ENCODE measurements at places on chromosomes 13 and 19.
A peak's percentile ranks its signal among the peaks of the same experiment; 100 is the strongest.

DNA sequence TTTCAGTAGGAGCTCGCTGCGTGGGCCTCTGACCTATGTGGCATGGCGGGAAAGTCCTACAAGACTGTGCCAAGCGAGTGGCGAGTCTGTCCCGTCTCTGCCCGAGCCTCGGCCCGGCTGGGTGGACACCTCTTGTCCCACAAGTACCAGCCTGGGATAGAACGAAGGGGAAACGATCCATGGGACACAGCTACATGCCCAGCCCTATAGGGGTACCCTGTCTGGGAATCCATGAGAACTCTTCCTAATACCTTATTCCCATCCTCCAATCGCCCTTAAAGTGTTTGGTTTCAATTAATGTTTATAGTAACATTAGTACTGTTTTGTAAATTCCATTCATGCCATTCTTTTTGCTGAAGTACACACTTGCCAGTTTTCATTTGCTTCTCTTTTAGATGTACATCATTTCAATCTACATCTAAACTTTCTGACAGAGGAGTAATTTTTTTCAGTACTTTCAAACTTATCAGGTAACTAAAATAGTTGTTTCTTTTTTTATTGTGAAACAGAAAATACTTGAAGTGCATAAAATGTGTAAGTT is 667 bp upstream of the ZNF790 start:
- DNase-seq = no peak

DNA sequence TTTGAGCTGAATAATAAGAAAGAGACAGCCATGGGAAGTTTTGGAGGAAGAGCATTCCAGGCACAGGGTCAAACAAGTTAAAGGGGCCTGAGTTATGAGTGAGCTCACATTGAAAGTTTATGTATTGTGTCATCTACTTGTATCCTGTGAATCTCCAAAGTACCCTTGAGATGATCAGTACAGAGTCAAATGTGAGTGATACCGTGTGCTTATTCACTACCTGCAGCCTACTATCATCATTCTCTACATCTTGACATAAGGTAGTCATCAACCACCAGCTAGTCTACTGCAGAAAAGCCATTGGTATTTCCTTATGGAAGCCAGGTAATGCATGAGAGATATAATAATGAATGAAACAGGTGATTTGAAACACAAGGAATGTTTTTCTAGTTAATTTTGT is 3.0 kb upstream of the KCTD12 start:
- no peak for DNase-seq

GRCh38 chr19:1474765-1475351 is 4.2 kb downstream of the C19orf25 start:
- no peak for DNase-seq

DNA sequence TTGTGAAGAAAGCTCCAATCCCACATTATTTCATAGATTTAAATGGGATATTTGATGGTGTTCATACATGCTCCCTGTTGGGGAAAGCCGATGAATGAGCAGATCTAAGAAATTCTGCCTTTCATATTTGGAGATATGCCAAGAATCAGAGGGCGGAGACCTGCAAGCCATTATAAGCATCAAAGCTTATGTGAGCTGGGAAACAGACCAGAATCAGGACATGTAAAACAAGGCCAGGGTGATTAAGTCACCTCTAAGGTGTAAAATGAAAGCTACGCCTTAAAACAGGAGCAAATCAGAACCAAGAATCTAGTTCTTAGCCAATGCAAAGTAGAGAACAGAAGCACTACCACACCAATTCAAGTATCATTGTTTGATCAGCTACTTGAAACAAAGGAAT is 392.4 kb downstream of the DCT start:
- no peak for DNase-seq

GRCh38 chr19:17406046-17406886 is 836 bp upstream of the BST2 start:
- peak; percentile 30 for DNase-seq

GRCh38 chr13:43953370-43953769 is 73.7 kb downstream of the LACC1 start:
- no peak for DNase-seq

- peak; percentile 66 for DNase-seq
Observed at GRCh38 chr19:51439021-51439465, 19.2 kb downstream of the SIGLEC8 start.

DNA sequence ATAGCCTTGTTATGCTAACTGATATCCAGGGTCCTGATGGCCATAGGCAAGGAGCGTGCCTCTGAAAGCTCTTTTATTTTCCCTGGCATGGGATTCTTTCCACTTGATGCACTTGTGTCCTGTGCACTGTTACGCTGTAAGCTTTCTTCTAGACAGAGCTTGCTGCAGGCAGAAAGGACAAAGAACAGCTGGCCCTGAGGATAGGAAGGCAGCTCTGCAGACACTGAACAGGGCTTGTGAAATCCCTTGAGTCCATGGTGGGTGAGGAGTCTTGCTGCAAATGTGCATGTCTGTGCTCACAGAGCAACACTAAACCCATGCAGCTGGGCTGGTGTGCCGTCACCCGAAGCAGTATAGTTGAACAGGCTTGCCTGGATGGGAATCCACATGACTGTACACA is 126.6 kb downstream of the AKAP11 start:
- no peak for DNase-seq

GRCh38 chr13:37529751-37530385 is 68.7 kb downstream of the POSTN start:
- no peak for DNase-seq

DNA sequence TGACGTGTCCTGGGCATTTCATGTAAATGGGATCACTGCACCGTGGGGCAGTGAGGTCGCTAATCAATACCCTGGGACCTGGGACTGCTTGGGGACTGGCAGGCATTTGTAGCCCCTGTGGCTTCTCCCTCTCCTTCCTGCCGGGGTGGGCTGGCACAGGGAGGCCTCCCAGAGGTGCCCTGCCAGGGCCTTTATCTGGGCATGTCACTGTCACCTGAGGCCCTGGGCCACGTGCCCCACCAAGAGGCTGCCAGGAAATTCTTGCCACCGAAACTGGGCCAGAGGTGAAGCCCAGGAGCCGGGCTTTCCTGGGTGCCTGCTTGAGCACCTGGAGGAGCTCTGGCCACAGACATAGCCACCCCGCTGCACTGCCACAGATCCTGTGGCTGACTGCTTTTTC is 1.8 kb upstream of the NMRK2 start:
- DNase-seq = no peak

DNA sequence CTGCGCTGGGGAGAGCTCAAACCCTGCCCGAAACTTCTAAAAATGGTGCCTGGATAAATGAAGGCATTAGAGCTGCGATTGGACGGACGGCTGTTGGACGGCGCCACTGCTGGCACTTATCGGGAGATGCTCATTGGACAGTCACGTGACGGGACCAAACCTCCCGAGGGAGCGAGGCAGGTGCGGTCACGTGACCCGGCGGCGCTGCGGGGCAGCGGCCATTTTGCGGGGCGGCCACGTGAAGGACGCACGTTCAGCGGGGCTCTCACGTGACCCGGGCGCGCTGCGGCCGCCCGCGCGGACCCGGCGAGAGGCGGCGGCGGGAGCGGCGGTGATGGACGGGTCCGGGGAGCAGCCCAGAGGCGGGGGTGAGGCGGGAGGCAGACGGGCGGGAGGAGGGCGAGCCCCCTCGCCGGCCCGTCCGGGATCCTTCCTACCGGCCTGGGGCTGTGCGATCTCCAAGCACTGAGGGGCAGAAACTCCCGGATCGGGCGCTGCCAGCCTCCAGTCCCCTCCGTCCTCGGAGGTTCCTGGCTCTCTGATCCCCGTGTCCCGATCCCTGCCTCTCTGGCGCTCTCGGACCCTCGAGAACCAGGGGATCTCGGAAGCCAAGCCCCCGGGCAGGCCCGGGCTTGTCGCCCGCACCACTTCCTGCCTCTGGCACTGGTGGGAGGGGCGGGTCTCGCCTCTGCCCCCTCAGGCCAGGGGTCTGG is at the start of gene BAX:
Gene BAX (plus strand): TSS at position 281 of the 713 bp plus-strand sequence. CDS start 54 bp downstream, at position 335.
- DNase-seq = peak; percentile 88

DNA sequence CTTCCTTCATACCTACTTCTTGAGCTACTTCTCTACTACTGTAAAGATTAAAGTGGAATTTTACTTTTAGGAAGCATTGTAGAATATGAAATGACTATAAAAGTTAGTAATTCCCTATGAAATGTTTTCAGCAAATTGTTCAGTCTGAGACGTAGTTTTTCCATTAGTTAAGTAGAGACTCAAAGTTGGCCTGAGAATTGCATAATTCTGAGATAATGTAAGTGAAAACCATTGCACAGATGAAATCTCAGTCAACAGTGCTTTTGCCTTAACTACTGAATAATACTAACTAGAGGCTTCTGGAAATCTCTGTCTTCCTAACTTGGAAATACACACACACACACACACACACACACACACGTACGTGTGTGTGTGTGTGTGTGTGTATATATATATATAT is 125.9 kb downstream of the FGF14 start:
- no peak for DNase-seq

- no peak for DNase-seq
Observed at GRCh38 chr13:32114284-32114950, 82.8 kb downstream of the FRY start.

DNA sequence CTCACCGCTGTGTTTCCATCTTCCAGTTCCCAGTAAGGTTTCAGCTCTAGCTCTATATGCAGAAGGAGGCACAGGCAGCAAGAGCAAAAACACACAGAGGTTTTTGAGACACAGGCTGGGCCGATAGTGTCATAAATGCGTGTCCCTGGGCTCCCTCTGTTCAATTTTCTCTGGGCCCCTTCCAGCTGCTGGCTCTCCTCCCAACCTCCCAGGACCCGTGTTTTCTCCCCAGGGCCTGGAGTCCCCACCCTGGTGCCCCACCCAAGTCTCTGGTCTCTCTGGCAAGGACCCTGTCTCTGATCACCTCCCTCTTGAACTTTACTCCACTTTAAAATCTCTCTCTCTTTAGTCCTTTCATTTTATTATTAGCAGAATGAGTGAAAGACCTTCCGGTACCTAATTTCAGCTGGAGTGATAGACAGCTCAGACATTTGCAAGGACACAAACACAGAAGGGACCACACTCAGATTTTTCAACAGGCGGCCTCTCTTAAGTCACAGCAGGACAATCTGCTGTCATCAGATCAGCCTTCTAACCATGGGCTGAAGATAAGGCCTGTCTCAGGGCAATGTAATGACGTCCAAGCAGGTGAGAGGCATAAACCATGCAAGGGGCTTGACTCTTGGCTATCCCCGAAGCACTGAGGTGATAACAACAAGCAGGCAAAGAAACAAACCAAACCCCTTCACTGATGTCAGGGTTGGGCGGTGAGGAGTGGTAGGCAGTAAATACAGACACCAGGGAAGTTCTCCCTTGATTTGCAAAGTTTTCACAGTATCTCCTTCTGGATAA is 190.0 kb upstream of the IRS2 start:
- no peak for DNase-seq

DNA sequence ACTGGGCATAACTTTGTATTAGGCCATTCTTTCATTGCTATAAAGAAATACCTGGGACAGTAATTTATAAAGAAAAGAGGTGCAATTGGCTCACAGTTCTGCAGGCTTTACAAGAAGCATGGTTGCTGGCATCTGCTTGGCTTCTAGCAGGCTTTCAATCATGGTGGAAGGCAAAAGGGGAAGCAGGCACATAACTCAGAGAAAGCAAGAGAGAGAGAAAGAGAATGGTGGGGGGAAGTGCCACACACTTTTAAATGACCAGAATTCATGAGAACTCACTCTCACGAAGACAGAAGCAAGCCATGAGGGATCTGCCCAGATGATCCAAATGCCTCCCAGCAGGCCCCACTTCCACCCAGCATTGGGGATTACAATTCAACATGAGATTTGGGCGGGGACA is 179.7 kb downstream of the SPRY2 start:
- no peak for DNase-seq

DNA sequence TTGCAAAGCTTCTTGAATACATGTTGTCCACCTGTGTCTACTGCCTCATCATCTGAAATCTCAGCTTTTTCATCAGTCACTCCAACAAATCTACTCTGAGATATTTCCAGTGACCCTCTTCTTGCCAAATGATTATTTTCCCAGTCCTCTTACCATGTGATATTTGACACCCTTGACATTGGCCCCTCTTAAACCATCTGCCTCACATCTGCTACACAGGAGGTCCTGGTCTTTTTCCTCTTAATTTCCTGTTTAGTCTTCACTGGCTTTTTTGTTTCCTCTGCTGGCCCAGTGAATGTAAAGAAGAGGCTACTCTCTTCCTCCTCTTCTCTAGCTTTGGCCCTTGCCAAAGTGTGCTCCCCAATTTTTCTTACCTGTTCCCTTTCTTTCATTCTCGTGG is 218.7 kb downstream of the DNAJC15 start:
- DNase-seq = no peak

DNA sequence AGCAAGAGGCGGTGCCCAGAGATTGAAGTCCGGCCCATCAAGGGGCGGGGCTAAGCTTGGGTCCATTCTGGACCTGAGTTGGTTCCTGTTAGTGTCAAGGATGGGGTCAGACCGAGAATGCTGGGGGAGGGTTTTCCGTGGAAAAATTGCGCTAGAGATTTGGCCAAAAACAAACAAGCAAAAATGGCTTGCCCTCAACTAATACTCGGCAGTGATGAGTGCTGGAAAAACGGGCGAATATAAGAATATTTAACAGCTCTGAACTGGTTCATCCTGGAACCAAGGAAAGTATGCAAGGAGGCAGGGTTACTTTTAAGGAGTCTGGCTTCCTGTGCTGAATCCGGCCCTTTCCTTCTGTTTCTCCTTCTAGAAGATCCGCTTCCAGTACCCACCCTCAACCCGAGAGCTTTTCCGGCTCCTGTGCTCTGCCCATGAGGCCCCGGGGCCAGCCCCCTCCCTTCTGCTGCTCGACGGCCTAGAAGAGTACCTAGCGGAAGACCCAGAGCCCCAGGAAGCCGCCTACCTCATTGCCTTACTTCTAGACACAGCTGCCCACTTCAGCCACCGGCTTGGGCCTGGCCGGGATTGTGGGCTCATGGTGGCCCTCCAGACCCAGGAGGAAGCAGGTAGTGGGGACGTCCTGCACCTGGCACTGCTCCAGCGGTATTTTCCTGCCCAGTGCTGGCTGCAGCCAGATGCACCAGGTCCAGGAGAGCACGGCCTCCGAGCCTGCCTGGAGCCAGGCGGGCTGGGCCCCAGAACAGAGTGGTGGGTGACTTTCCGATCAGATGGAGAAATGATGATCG is 880 bp downstream of the SWSAP1 start:
- peak; percentile 82 for DNase-seq

DNA sequence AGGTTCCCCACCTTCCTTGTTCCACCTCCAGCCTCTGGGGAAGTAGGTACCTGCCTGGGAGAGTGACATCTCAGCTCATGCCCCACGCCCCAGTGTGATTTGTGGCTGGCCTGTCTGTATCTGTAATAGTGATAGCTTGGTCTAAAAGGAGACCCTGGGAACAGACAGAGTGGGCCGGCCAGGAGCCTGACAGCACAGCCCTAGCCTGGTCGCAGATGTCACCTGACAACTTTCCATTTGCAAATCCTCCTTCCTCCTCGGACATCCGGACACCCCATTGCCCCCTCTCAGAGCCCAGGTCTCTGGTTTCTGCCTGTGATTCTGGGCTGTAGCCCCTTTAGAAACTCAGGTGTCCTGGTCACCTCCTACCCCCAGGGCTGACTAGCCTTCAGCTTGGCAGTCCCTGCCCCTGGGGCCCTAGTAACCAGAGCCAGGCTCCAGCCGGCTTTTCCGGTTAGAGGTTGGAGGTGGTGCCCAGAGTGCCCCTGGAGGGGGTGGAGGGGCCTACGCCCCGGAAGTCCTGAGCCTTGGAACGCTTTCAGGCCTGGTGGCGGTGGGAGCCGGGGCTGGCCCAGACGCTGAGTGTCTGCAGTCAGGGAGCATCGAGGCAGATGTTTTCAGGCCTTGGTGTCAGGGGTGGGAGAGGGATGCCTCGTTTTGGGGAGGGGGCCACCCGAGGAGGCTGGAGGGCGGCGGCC is 6.5 kb downstream of the LRRC8E start:
- DNase-seq = no peak

GRCh38 chr13:106275446-106276032 is 259.9 kb downstream of the EFNB2 start:
- no peak for DNase-seq

Measured in CD4-positive, alpha-beta T cell treated with Interleukin-10 for 1 hour (primary cell).